ENCODE measurements at places on chromosomes 4 and X. TPM values are rescaled to one million over a fixed set of nuclear protein-coding genes. Genes with fewer than 3 reads are reported as not detected.
A peak's percentile ranks its signal among the peaks of the same experiment; 100 is the strongest.

- DNase-seq, result no peak
These were observed 21.0 kb upstream of the JAKMIP1 start for GRCh38 chr4:6221301-6221850.

- no peak for DNase-seq
These were observed 6.2 kb upstream of the HPSE start for GRCh38 chr4:83340692-83341343.

- no peak for DNase-seq
These were observed 21.9 kb upstream of the IGFBP7 start for GRCh38 chr4:57131849-57132742.

GRCh38 chrX:1836683-1837082 lies 221.8 kb downstream of the ASMT start:
- no peak for DNase-seq

GRCh38 chr4:144174401-144175067 lies 34.0 kb upstream of the GYPA start:
- DNase-seq, result no peak

- no peak for DNase-seq
These were observed 3.0 kb downstream of the RBPJ start for GRCh38 chr4:26323821-26324220.

- DNase-seq, result no peak
These were observed 31.4 kb downstream of the TEX13A start for GRCh38 chrX:105189093-105189492.

DNA sequence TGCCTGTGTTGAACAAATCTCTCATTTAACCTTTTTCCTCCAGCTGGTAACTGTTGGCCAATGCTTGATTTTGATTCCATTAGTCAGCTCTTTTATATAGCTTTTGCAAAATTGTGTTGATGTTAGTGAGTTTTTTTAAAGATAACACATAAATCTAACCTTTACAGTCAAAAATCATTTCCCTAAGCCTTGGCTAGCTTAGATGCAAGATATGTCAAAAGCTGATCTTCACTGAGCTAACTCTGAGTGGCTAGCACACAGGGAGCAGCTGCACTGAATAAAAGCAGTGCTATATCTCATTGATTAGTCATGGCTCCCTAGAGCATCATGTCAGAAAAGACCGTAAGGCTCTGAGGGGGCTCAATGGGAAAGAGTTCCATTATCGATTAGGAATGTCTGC lies 78.7 kb downstream of the PPARGC1A start:
- DNase-seq, result no peak

DNA sequence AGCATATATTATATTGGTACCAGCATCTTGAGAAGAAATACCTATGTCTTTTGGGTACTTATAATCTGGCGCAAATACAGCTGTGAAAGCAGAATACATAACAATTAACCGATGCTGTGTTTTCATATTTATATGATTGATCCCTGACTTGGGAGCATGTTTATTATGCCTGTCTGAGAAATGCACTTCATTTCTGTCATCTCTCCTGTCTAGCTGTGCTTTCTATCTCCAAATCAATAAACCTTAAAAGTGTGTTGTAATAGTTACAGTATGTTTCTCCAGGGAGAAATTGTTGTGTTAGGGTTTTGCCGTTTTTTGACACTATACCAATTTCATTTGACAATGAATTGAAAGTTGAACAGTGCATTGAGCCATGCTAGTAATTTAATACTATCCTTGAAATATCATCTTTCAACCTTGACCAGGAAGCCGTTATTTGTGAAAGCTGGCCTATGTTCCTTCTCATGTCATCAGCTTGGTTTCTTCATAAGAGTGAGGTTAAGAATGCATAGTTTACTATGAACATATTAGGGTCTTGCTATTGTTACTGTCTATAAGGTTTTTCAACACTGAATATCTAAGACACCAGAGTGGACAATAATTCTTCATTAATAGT lies 206.2 kb upstream of the PCDH18 start:
- DNase-seq, result no peak

DNA sequence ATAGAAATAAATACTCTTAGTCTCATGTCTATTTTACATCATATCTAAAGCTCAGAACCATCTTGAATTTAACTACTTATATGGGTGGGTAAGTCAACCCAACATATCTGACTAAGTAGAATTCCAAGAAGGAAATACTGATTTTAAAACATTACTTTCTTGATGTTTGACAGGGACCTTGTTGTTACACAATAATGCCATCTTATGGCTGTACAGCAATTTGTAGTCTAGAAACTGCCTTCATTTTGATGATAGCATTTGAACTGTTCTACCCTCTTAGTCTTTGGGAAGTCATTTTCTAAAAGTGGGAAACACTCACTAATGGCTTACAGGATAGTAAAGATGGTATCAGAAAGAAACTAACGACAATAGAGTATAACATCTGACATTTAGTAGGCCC lies 929.5 kb downstream of the DMD start:
- DNase-seq, result no peak

DNA sequence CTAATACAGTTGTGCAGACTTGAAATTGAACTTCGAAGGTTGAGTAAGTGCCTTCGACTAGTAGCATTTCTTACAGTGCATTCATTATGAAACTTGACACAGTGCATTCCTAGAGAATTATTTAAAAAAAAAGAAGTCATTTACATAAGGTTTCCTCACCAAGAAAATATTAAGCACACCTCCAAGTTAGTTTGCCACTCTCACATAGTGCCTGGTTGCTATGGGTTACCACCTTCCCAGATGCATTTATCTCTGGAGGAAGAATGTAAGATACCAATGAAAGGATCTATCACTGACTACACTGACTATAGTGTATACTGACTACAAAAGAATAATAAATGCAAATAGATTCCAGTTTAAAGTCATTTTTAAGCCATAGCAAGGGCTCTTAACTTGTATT lies 311.9 kb upstream of the RASGEF1B start:
- no peak for DNase-seq

DNA sequence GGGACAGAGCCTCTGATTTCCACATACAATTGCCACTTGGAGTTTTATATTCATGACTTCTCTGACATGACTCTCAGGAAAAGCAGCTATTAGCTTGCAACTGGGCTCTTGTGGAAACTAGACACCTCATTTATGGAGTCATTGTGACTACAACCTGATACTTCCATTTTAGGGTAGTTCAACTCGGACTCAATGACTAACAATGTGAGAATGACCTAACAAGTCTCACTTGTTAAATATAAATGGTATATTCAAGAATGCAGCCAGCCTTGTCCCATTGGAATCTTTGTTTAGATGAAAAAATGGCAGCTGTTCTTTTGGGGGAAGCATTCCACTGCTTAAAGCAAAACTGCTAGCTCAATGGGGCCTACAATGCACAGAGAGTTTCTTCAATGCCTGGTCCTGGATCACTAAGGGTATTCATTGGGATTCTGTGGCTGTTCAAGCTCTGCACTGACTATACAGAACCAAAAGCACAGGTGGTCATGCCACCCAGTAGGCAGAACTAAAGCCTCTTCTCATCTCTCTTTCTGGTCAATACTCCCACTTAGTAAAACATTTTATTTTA lies 36.5 kb upstream of the GLRA3 start:
- DNase-seq, result no peak

DNA sequence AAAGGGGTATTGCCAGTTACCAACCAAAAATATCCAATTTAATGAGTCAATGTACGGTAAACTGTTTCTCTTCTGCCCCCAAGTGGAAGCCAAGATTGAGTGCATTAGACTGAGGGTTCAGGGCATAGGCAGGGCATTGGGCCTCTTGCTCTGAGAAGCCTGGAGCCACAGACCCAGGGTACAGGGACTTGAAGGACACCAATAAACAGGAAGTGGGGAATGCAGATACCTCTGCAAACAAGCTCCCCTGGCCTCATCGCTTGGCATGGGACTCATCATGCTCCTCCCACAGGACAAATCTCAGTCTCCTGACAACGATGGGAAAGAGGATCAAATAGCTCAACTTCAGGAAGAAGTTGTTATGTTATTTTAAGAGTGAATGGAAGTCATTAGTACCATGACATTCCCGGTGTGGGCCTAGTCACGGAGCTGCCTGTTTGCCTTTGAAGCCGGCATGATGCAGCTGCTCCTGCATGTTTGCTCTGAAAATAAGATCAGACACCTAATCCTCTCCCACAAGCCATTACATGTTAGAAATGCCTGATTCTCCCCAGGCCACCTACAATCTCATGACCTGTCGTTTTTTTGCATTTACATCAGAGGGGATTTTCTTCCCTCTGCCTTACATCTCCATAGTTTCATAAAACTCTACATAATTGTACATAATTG lies 224.2 kb downstream of the RCHY1 start:
- no peak for DNase-seq

GRCh38 chrX:70293621-70294020 lies 3.7 kb downstream of the KIF4A start:
- DNase-seq, result no peak

DNA sequence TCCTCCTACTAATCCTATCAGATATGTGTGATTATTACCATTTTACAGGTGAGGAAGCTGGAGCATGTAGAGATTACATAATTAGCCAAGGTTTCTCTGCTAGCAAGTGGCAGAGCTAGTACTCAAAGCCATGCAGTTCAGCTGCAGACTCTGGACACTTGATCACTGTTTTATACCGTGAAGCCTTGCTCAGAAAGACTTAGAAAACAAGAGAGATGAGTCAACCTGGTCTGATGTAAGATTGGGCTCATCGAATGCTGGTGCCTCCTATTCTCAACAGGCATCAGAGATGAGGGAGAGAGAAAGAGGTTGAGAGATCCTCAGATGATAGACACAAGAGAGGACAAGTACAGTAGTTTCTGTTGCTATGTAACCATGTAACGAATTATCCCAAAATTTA lies 19.0 kb upstream of the PDE5A start:
- no peak for DNase-seq

DNA sequence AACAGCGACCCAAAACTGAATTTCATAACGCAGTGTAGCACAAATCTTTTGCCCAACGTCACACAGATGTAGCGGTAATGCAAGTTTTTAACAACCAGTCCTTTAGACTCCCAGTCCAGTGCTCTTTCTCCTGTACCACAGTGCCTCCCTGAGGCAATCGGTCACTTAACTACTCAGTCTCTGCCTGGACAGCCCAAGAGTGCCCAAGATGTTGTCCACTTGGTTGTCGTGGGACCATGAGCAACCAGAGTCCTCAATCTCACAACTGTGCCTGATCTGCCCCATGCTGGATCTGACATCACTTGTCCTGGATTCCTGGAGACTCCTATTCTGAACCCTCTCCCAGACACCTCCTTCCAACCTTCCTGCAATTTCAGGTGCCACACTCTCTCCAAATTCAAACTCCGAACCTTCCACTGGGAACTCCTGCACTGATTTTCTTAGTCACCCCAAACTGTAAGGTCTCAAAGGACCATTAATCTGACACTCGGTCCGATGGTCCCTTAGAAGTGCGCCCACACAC lies 702 bp downstream of the MMGT1 start:
- peak; percentile 16 for DNase-seq

DNA sequence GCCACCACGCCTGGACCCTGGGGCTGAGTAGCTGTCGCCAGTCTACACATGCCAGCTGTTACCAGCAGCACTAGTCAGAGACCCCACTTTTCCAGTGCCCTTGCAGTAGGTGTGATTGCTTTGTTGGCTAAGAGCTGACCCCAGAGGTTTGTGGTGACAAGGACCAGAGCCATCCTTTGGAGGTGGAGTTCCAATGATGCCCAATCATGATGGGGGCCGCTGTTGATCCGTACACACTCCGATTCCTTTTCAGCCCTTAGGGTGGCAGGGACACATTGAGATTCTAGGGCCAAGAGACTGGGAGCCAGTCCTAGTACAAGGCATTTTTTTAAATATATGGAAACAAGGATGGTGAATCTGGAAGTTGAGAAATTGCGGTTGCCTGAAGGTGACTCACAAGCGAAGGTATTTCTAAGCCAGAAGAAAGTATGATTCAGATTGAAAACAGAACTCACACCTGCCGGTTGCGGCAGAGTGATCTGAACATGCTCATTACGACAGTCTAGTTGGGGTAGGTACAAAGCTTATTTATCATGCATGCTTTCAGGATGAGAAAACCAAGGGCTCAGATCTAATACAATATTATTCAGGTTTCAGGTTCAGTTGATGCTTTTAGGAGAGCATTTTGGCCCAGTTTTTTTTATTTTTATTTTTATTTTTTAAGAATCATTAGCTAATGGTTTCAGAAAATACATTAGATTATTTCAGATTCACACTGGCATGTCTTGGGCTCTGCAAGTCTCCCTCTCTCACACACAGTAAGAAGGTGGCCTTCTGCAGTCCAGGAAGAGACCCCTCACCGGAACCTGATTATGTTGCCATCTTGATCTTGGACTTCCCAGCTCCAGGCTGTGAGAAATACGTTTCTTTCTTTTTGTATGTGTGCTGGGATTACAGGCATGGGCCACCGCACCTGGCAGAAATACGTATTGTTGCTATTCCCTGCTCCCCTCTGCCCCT lies 43.4 kb downstream of the SHROOM2 start:
- DNase-seq, result no peak

DNA sequence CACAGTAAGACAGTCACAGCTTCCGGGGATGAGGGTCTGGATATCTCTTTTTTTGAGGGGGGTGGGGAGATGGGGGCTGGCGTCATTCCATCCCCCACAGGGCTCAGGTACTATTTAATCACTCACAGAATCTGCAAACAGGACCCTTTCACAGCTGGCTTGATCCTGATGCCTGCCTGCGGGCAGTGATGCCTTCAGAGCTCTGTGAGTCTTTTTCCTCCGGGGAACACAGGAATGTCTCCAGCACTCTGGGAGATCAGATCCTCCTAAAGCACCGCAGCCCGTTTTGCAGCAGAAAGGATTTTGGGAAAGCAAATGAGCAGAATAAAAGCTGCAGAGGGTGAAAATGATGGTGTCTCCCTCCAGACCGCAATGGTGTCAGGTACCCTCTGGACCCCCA lies 13.2 kb upstream of the SHOX start:
- DNase-seq, result no peak

- DNase-seq, result no peak
These were observed 759.0 kb downstream of the ADGRL3 start for GRCh38 chr4:61959087-61959486.

DNA sequence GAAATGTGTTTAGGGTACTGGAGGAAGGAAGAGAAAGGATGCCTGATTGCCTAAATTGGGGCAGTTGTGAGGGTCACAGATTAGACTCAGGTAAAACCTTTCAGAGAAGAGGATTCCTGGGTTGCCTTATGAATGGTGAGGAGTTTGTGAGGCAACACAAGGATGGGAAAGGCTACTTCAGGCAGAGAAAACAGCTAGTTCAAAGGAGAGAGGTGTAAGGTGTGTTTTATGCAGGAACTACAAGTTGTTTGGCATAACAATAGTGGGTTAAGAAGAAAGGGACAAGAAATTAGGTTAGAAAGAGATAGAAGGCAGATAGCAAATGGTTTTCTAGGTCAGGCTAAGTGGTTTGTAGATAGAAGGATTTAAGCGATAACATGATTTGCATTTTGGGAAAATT lies 75.1 kb upstream of the PGRMC2 start:
- DNase-seq, result no peak

- DNase-seq, result no peak
These were observed 2.7 kb upstream of the BMX start for GRCh38 chrX:15497865-15498264.

EREG gene
- total RNA-seq, result 0.68 TPM

TDO2 gene
- 7.4 TPM for total RNA-seq

NUP54 gene
- 26.8 TPM for total RNA-seq

FGF16 gene
- total RNA-seq, result not detected

SOWAHB gene
- 6.3 TPM for total RNA-seq

VCX3A gene
- total RNA-seq, result not detected

MAP3K15 gene
- total RNA-seq, result 0.24 TPM
